ENCODE measurements at places on chromosomes 5 and 9.

- DNase-seq: peak; percentile 84
Measured at GRCh38 chr5:40797273-40798011, 732 bp downstream of the PRKAA1 start.

DNA sequence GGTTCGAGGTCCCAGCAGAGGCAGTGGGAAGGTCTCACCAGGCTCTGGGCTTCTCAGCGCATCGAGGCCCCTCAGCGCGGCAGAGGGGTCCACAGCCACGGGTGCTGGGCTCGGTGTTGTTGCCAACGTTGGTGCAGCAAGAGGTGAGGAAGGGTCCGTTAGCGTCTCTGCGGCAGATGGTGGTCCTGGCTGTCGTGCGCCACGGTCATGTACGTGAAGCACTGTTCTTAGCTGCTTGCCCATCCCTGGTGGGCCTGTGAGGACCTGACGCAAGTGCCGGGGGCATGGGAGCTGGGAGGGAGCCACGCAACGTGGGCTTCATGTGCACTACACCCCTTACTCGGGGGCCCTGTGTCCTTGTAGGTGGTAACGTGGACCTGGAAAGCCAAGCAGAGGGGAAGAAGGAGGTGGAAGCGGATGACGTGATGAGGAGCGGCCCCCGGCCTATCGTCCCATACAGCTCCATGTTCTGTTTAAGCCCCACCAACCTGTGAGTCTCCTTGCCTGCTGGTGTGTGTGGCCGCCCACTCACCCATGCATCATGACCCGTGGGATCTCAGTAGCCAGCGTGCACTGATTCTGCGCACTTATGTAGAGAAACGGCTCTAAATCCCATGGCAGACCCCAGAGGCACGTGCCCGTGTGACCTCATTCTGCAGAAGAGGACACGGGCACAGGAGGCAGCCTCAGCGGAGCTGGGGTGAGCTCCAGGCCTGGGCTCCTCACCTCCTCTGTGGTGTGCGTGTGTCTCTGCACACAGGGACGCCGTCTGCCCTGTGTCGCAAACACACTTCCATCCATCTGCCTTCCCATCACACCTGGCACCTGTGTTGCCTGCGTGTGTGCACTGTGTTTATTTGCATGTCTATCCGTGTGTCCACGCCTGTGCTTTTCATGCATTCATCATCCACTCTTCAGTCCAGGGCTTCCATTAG is 166.1 kb downstream of the CACNA1B start:
- no peak for DNase-seq

DNA sequence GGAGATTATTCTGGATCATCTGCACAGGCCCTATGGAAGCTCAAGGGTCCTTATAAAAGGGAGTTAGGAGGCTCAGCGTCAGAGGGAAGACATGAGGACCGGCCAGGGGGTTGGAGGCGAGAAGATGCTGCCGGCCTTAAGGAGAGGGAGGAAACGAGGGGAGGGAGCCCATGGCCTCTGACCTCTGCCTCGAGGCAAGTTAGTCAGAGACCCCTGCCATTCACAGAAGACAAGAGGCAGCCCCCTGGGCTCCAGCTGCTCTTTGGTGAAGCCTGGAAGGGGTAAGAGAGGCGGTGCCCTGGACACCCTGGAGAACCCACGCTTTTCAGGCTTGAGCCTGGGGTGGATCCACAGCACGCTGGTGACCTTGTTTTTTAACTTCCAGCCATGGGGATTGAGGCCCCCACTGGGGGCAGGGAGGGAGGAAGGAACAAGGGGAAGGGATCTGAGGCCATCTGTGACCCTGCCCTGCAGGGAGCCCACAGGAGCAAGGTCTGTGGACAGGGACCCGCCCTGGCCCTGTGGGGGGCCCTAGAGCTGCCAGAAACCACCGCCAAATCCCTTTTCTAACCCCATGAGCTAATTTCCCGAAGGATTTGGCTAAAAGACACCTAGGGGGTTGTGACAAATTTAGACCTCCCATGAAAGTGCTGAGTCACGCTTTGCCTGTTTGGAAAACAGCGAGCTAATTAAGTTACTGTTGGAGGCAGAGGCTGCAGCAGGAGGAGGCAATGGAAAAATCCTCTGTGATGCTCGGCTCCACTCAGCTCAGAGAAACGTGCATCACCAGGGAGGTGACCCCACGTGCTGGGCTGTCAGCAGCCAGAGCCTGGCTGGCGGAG is 49.7 kb downstream of the OLFM1 start:
- DNase-seq: no peak

DNA sequence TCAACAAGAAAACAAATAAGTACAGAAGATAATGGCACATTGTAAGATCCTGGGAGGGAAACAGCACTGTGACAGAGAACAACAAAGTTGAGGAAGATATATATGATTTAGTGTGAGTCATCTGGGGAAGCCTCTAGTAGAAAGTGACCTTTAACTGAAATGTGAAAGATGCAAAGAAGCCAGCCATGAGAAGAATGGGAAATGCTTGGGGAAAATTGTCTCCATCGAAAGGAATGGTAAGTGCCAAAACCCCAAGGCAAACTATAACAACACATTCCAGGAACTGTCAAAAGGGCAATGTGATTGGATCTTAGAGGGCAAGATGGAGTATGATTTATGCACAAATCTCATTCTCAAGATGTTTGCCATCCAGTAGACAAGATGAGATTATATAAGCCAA is 537.8 kb upstream of the BRINP1 start:
- DNase-seq: no peak

DNA sequence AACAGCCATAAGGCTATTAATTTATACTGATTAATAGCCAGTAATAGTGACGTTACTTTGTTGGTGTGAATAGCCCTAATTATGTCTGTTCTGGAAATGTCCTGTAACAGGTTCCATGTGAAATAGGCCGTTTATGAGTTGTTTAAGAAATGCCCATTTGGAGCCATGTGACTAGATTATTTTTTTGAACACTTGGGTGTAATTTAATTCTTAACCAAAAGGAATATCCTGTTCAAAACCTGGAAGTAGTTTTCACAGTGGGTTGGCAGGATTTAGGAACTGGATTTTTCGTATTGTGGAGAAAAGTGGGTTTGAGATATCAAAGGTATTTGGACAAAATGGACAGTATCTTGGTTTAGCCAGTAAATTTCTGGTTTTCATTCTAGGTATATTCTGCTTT is 1.3 kb downstream of the TENT2 start:
- DNase-seq: no peak

Data from CD4-positive, alpha-beta T cell treated with Interleukin-21 for 1 hour (primary cell).